NCI-H2171 (cell line): ENCODE measurements at places on chromosomes 13 and 19.
A peak's percentile ranks its signal among the peaks of the same experiment; 100 is the strongest.

GRCh38 chr19:11390359-11390758, 6.2 kb upstream of the EPOR start:
- DNase-seq: no peak

DNA sequence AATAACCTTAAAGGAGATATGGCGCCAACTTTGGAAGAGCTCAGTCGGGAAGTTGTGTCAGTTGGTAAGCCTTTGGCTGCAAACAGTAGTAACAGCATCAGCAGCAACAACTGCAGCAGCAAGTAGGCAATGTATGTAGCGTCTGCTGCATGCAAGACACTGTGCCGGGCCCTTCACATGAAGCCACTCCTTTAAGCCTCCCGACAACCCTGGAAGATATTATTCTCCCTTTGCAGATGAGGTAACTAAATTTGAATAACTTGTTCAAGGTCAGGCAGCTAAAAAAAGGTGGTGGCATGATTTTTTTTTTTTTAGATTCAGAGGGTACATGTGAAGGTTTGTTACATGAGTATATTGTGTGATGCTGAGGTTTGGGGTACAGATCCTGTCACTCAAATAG, 19.7 kb downstream of the SIPA1L3 start:
- no peak for DNase-seq

DNA sequence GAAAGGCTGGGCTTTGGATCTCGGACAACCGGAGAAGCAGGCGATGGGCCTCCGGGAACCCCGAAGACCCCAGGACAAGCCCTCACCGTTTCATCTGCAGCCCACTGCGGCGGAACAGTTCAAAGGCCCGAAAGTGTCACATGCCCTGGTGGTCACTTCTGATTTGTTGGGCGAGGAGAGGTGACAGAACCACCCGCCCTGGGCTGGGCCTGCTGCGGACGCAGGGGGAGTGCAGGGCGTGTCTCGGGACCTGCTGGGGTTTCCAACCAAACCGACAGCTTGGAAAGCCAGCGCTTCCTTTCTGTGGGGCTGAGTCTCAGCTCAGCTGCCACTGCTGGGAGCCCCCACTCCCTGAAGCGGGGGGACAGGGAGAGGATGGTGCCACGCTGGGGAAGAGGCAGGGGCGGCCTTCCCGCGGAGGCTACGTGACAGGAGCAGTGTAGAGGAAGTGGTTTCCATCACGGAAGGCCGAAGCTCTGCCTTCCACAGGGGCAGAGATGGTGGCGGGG, 22.8 kb upstream of the ZBTB7A start:
- DNase-seq: no peak

GRCh38 chr13:112648966-112649690, 40.7 kb upstream of the ATP11A start:
- no peak for DNase-seq

DNA sequence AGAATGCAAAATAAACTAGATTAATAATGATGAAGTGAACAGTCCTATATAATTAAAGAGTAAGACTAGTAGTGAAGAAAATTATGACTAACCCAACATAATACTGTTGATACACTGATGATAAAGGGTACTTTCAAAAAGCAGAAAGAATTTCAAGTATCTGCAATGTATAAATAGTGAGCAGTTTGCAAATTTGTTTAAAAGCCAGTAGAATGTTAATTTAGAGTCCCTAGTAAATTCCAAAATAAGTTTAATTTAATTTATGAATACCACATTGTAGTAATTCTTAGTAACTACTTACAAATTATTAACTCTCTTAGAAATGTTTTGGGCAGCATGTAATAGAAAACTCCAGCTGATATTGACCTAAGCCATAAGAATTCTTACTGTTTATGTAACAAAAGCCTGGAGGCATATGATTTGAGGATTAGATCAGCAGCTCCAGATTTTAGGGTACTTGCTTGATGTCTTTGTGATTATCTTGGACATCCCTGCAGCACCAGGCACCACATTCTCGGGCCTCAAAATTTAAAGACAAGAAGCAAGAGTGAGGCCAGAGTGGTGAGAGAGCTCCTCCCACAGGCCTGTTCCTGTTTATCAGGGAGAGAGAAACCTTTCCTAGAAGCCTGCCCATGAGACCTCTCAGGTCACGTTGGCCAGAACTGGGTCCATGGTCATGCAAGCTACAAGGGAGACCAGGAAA, 67.6 kb upstream of the TDRD3 start:
- peak; percentile 2 for DNase-seq

DNA sequence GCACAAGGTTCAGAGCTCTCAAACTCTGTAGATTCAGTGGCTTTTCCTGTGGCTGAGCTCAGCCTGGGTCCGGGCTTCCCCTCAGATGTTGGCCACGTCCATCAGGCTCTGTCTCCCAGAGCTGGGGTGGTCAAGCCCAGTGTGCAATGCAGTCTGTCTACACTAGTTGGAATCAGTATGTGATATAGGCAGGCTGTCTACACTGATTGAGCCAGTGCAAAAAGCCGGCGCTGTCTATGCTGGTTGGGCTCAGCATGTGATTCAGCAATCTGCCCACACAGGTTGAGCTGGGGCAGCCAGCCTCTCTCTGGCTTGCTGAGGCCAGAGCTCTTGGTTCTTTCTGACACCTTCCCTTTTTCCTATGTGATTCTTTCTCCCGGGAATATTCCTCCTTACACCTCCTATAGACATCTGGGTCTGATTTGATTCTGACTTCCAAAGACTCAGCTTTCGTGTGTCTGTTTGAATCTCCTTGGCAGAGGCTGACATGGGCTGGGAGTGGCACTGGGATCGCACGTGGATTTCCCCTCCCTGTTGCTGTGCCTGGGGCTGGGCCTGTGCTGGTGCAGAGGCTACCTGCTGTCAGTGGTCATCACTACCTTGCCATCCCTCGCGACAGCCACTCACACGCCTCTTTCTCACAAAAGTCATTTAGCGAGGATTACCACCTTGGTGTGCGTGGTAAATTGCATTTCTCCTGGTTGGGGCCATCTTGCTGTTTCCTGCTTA, 9.3 kb downstream of the CHST8 start:
- DNase-seq: no peak

DNA sequence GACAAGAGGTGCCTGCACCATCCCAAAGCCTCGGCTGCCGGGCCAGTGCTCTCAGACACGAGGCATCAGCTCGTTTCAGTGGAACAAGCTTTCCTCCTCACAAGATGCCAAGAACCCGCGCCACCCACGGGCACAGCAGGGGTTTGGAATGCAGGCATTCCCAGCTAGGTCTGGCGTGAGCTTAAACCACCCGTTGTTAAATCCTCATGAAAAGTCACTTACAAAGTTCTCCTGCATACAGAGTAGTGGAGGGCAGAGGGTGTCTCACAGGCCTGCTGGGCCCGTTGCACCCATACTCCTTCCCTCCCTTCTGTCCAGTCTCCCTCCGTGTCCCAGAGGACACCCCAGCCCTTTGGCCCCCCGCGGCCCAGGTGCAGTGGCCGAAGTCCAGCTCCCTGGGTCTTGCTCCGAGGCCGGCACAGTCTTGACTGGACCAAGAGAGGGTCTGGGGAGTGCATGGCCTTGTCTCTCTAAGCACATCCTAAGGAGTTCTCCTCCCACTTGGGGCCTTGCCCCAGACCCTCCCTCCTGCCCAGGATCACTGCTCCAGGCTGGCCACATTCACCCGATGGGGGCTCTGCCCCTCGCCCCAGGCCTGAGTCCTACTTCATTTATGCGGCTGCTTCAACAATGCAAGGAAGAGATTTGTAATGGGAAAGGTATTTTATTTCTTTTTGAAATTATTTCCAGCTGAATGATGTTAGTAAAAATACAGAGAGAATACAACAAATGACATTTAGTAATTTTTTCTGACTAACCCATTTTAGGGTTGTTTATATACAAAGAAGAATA, 35.2 kb upstream of the GRTP1 start:
- DNase-seq: no peak

DNA sequence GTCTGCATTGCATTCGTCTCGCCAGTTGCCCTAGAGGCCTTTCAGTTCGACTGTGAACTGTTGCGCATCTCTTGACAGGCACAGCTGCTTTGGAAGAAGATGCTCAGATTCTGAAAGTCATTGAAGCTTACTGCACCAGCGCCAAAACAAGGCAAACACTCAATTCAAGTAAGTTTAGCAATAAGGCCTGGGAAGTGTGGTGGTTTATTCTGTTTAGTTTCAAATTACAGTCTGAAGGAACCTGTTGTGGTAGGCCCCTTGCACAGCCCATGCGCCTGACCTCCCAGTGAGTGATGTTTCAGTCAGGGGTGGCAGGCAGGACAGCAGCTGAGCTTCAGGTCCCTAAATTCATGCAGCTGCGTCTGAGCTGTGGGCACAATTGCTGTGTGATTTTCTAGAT, 32.2 kb upstream of the TEX29 start:
- no peak for DNase-seq

GRCh38 chr13:80901530-80901929, 560.6 kb upstream of the SPRY2 start:
- DNase-seq: no peak

DNA sequence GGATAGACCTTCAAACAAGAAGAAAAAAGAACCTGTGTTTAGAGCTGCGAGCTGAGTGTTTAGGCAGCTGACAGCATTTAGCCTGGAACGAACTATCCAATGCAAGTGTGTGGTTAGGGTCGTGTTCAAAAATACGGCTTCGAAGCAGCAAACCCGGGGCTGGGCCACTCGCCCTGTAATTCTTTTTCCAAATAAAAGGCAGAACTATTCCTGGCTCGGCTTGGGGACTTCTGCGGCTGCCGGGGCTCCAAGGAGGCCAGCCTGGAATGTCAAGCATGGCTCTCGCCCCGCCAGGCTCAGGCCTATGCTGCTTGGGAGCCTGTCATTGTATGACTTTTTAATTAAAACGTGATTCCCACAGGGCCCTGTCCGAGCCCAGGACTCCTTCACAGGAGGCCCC, 51.7 kb upstream of the KLF2 start:
- no peak for DNase-seq

GRCh38 chr19:4140237-4140711, 13.2 kb upstream of the CREB3L3 start:
- DNase-seq: peak; percentile 74

GRCh38 chr19:11404588-11405222, 14.4 kb downstream of the RGL3 start:
- no peak for DNase-seq

DNA sequence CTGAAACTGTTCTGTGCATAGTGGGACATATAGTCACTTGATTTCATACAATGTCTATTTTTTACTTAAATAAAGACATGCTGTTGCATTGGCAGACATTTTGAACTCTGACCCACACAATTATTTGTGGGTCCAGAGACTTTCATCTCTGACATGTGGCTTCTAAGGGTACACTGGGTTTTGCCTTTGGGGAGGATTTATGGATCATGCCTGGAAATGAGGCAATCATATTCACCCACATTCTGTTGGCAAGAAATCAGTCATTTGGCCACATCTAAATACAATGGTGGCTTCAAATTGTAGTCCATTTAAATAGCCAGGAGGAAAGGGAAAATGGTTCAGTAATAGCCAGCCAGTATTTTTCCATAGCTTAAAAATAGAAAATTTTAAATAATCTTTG, 238.3 kb upstream of the KLF12 start:
- DNase-seq: no peak

DNA sequence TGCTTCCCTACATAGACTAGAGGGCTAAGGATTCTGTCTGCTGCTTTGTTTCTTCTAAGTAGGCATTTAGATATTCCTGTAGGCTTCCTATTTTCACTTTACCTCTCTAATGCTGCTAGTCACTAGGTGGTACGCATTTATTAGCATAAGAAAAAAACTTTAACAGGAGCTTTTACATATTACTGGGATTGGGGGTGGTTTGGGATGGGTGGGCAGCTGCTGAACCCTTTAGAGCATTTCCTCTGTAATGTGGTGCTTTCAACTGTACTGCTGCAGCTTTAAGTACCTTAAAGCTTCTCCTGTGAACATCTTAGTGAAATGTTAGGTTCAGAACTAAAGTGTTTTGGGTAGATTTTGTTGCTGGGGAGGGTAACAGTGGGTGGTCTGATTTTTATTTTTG, 92.6 kb downstream of the ZNF486 start:
- no peak for DNase-seq

DNA sequence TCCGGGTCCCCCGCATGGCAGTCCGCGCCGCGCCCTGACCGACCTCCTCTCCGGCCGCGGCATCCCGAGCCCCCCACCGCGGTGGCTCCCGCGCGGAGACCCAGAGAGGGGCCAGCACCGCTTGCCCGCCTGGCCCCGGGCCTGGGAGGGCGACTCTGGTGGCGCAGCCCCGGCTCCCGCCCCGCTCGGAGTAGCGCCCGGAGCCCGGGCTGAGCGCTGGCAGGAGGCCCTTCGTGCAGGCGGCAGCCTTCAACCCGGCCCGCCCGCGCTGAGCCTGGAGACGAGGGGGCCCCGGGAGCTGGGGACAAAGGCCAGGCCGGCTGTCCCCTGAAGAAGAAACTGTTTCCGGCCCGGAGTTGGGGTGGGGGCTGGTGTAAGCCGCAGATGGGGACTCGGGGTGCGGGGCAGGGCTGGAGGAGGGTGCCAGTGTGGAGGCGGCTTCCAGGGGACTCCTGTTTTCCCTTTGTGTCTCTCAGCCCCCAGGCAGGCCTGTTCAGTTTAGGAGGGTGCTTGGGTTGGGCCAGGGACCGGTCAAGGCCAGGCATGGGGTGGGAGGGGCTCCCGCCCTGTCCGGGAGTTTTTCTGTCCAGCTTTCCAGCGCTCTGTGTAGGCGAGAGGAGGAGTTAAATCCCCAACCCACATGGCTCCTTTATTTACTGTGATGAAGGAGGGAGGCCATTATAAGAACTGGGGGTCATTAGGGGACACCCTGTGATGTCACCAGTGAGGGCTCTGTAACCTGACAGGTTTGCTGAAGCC, 935 bp downstream of the LRP3 start:
- no peak for DNase-seq

GRCh38 chr13:113766035-113766800, 7.2 kb downstream of the TMEM255B start:
- DNase-seq: no peak

GRCh38 chr19:42606660-42607351, 12.1 kb upstream of the CEACAM8 start:
- DNase-seq: peak; percentile 21

GRCh38 chr19:1069009-1069779, 2.2 kb downstream of the ARHGAP45 start:
- no peak for DNase-seq

DNA sequence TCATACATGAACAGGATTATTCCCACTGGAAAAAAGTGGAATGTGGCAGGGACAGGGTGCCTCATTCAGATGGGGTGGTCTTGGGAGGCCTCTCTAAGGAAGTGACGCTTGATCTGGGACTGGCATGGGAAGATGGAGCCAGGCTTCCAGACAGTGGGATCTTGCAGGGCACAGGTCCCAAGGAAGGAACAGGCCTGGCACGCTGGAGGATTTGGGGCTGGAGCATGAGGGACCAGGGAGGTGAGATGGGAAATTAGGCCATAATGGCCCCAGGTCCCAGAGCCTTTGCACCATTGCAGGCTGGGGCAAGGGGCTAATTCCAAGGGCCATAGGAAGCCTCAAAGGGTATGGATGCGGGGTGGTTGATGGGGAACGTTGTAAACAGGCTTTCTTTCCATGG, 9.2 kb downstream of the ZNF536 start:
- DNase-seq: no peak

GRCh38 chr19:41411968-41412265, 14.3 kb downstream of the BCKDHA start:
- DNase-seq: no peak
